ENCODE measurements at places on chromosomes 6 and 20.
A peak's percentile ranks its signal among the peaks of the same experiment; 100 is the strongest.

GRCh38 chr6:13351271-13351670, 22.9 kb upstream of the TBC1D7 start:
- DNase-seq, result no peak

DNA sequence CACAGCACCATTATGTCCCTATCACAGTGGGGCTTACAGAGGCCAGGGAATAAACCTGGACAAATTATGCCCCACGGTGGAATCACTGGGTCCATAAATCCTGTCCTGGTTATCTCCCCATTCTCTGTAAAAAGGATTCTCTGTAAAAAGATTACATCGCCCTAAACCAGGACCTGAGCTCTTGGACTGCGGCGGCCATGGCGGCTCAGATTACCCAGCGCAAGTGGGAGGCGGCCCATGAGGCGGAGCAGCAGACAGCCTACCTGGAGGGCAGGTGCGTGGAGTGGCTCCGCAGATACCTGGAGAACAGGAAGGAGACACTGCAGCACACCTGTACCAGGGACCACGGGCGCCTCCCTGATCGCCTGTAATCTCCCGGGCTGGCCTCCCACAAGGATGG, 8.4 kb upstream of the HLA-A start:
- DNase-seq, result no peak

DNA sequence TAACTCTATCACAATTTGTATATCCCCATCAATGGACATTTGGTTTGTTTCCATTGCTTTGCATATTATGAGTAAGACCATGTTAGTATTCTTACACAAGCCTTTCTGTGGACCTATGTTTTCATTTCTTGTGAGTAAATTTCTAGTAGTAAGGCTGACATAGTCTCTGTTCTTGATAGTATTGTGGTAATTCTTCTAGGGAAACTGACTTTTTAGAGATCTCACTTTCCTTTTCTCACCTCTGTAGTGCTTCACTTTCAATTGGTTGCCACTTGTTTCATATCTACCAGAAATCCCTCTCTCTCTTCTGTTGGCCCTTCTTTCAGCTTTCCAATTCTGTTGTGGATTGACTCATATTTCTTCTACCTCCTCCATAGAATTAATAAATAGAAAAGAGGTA, 8.5 kb downstream of the ISM1 start:
- DNase-seq, result no peak

DNA sequence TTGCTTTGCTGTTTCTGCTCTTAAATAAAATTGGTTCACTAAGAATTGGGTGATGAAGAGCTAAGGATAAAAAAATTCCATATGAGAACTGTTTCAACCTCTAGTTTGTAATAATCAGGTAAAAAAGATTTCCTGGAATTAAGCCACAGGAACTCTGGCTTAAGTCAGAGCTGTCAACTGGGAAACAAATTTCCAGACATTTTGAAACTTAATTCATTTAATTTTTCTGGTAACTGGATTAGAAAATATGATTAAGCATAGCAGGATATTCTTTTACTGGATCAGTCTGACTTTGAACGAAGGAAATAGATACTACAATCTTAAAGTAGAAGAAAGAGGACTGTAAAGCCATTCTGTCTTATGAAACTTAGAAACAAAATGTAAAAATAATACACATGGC, 1.3 kb upstream of the VIP start:
- no peak for DNase-seq

DNA sequence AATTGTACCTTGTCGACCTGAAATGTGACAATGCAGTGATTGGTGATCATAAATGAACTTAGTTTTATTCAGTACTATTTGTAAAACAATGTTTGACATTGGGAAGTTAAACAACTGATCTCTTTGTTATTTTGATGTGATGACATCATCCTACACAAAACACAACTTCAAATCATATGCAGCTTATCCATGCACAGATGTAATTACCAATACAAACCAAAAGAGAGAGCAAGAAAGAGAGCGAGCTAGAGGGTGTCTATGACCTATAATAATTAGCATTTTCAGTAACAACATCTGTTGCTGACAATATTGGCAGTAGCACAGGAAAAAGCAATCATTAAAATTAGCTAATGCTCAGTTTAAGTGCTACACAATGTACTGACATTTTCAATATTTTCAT, 320.9 kb downstream of the UTRN start:
- no peak for DNase-seq

- no peak for DNase-seq
Measured at GRCh38 chr6:138161338-138162110, at the start of gene ARFGEF3. TSS of gene ARFGEF3 (plus strand) at chr6:138161939. CDS start at chr6:138162087, 148 bp downstream.

GRCh38 chr6:34169897-34170296, 24.0 kb upstream of the GRM4 start:
- no peak for DNase-seq

GRCh38 chr6:110341067-110341466, 17.1 kb downstream of the METTL24 start:
- DNase-seq, result no peak

GRCh38 chr6:3284436-3284876, 25.7 kb downstream of the PSMG4 start:
- DNase-seq, result no peak

- DNase-seq, result no peak
Measured at GRCh38 chr6:85130743-85131142, 319.1 kb upstream of the NT5E start.

GRCh38 chr6:37994223-37994622, 174.7 kb downstream of the ZFAND3 start:
- no peak for DNase-seq

DNA sequence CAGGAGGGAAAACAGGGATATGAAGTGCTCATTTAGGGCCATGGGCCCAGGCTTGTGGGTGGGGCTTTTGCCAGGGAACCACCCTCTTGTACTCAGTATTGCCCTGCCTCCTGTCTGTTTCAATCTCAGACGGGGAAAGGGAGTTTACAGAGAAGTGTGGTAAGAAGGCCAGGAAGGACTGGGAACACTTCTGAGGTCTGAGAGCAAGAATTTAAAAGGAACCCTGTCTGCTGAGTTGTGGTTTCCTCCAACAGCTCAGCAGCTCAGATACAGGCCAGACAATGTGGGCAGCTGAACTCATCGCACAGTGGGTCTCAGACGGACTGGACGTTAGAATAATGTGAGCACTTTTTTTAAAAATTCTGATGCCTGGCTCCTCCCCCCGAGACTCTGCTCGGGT, 354.1 kb upstream of the ARID1B start:
- no peak for DNase-seq

GRCh38 chr20:49812507-49813304, at the start of gene SLC9A8:
TSS of gene SLC9A8 (plus strand) at chr20:49812828. CDS start at chr20:49812923, 95 bp downstream.
- DNase-seq, result no peak

DNA sequence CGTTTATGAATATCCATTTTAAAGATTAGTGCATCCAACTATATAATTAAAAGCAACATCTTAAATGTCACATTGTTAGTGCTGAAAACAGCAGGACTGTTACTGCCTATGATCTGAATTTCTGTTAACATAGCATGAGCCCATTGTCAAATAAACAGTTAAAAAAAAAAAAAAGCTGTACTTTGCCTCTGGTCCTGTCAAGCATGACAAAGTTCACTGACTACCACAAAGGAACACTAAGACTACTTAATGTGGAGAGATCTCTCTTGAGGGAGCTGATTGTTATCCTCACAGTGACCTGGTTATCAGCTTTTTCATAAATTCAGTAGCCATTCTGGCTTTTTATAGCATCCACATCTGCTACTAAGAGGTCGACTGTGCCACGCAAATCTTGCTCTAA, 228.1 kb downstream of the TMEM200A start:
- DNase-seq, result no peak

DNA sequence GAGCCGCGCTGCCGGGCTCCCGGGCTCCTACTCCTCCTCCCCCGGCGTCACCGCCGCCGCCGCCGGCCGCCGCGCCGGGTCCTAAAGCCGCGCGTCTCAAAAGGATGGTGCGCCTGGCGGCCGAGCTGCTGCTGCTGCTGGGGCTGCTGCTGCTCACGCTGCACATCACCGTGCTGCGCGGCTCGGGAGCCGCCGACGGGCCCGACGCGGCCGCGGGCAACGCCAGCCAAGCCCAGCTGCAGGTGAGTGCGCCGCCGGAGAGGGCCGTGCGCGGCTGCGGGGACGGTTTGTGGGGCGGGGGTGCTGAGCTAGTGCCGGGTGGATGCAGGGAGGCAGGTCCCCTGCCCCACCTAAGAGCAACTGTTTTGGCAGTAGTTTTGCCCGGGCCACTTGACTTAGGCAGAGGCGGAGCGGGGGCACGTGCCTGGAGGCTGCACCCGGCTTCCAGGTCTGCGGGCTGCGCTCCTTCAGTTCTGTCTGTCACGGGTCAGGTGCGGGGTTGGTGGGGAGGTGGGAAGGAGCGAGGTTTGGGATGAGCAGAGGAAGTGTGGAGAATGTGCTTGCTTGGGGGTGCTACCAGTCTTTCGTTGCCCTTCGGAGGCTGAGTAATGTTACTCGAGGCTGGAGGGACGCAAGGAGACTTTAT, 722 bp downstream of the ISM1 start:
- no peak for DNase-seq

DNA sequence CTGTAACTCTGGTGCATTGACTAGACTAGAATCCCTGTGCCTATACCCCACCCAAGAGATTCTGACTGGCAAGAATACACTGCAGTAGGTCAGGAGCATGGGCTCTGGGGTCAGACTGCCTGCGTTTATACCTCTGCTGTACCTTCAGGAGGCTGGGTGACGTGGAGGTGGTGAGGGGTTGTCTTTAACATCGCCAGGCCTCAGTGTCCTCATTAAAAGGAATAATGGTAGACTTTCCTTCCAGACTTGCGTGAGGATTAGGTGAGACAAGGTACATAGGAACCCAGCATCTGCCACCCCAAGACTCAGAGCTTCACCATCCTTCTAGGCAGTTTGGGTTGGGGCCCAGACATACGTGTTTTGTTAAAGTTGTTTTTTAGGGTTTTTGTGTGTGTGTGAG, 44.3 kb downstream of the TM9SF4 start:
- DNase-seq, result no peak

DNA sequence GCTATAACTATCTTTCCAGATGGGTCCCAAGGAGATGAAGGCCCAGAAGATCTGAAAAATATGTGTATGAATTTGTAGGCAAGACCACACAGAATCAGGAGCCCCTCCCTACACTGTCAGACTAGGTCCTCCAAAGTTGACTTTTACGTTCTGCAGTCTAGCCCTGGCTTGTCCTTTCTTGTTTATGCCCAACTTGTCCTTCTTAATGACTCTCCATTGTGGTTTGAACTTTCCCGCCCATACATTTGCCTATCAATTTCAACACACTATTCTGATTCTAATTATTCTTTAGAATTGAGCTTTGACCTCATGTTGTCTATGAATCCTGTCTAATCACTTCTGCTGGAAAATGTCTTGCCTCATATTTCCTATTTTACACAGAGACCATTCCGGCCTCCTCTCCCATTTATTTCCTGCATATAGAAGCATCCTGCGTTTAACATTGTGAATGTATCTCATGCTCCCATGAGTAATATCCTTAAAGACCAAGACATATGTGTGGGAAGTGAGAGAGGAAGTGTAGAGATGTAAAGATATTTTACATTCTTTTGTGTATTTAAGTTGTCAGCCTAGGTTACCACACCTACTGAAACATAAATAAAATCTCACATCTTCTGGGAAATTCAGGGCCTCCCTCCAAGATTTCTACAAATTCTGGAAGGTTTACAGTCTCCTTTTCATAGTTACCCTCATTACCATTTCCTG, 348.3 kb downstream of the BCKDHB start:
- no peak for DNase-seq

- no peak for DNase-seq
Measured at GRCh38 chr6:32212076-32212760, 11.6 kb downstream of the NOTCH4 start.

DNA sequence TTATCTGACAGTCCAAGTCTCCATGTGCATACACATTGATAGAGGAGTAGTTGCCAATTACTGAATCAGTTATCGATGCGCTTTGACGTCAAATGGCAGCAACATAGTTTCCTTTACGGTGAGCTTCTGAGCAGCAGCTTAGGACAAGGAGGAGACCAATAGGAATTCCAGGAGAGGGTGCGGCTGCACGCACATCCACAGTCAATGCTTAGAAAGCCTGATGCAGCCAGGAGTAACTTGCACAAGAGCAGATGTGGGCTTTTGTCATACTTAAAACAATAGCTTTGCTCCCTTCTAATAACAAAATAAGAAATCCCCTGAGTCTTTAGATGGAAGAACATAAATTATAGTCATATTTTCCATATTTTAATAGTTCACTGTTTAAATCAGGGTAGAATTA, 442.1 kb downstream of the BCKDHB start:
- DNase-seq, result peak; percentile 75

DNA sequence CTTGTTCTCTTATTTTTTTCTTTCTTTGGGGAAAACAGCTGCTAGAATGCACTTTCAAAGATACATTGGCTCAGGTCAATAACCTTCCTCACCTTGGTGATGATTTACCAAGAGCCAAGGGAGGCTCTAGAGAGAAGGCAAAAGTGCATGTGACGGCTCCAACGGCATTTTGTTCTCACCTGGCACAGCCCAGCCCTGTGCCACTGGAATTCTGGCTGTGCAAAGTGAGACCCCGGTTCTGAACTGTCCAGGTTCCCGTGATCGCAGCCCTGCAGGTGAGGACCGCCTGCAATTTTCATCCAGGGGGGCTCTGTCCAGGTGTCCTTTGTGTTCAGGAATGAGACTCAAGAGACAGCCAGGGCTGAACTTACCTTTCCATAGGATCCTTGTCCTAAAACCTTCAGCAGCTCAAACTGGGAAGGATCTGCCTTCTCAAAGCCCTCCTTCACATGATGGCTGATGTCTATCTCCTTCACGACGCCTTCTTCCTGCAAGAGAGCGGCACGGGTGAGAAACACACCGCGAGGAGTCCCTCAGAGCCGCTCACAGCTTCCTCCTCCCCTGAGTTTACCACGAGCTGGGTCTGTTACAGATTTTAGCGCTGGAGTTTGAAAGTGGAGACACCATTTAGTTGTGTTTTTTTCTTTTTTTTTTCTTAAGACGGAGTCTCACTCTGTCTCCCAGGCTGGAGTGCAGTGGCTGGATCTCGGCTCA, 48.0 kb downstream of the RAMACL start:
- no peak for DNase-seq

DNA sequence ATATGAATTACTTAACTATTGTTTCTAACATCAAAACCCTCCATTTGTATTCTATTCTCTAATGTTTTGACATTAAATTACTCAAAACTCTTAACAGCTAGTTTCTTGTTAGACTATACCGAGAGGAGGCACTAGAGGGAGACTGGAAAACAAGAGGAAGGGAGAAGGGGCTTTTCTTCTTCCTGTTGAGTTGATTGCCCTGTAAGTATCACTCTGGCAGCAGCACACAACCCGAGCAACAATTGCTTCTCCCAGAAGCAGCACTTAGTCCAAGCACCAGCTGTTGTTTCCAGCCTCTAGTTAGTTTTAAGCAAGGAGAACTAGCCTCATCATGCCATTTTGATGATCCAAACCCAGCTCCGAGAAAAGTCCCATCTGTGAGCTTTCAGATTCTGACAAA, 603.8 kb downstream of the PRKN start:
- no peak for DNase-seq

DNA sequence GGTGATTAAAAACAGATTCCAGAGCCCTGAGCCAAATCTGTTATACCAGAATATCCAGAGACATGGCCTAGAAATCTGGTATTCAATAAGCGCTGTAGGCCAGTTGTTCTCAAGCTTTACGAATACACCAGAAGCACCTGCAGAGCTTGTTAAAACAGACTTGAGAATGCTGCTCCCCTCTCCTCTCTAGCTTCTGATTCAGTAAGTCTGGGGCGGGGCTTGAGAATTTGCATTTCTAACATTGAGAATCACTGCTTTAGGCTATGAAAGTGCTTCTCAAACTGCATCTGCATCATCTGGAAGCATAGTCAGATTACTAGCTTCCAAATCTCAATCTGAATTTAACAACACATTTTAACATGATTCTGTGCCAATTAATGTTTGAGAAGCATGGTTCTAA, 20.5 kb upstream of the MAN1A1 start:
- no peak for DNase-seq
